ENCODE measurements at places on chromosomes 6 and 20. TPM values are rescaled to one million over a fixed set of nuclear protein-coding genes. Genes with fewer than 3 reads are reported as not detected.

The ITCH gene
- 83.2 TPM for total RNA-seq

The CCR6 gene
- not detected for total RNA-seq

The TRIM10 gene
- total RNA-seq = not detected

The FAM209B gene
- total RNA-seq = not detected

The CLPSL1 gene
- not detected for total RNA-seq

The MAFB gene
- total RNA-seq = under 0.01 TPM

The GPR63 gene
- 1.4 TPM for total RNA-seq

The NKX2-2 gene
- not detected for total RNA-seq

The RAET1L gene
- not detected for total RNA-seq

The TCP11 gene
- total RNA-seq = not detected

The BHLHE23 gene
- total RNA-seq = not detected

The GRM1 gene
- total RNA-seq = under 0.01 TPM

The NR2E1 gene
- not detected for total RNA-seq

The NOX3 gene
- not detected for total RNA-seq

The PSORS1C2 gene
- total RNA-seq = not detected

The FGD2 gene
- total RNA-seq = not detected

The KIF25 gene
- not detected for total RNA-seq

The HLA-DQA2 gene
- not detected for total RNA-seq

The ZNF391 gene
- total RNA-seq = 0.92 TPM

The TMEM170B gene
- total RNA-seq = 2.1 TPM

The EPM2A gene
- total RNA-seq = 8.5 TPM

The QKI gene
- 79.8 TPM for total RNA-seq

The CRISP2 gene
- not detected for total RNA-seq

The PREX1 gene
- total RNA-seq = 13.1 TPM

The B3GAT2 gene
- not detected for total RNA-seq

The AARS2 gene
- total RNA-seq = 9.2 TPM

The CPXM1 gene
- 0.71 TPM for total RNA-seq

The PAK5 gene
- total RNA-seq = not detected

The CPNE5 gene
- total RNA-seq = 0.55 TPM

The FERMT1 gene
- 2.8 TPM for total RNA-seq

The KCNK17 gene
- not detected for total RNA-seq

The CRIP3 gene
- total RNA-seq = not detected

The OR2H1 gene
- 0.14 TPM for total RNA-seq

The CCM2L gene
- not detected for total RNA-seq

The CLDN20 gene
- total RNA-seq = not detected

The MYBL2 gene
- 0.71 TPM for total RNA-seq

The FAM210B gene
- total RNA-seq = 46.1 TPM

The TTLL9 gene
- under 0.01 TPM for total RNA-seq

The THBD gene
- 1.2 TPM for total RNA-seq

The SLX4IP gene
- total RNA-seq = 3.8 TPM

The SAMD5 gene
- total RNA-seq = 0.43 TPM

The SPATS1 gene
- not detected for total RNA-seq

The OPN5 gene
- total RNA-seq = not detected

The INSM1 gene
- not detected for total RNA-seq

The C4B gene
- total RNA-seq = 9.3 TPM

The SIM1 gene
- total RNA-seq = not detected

The KCNQ5 gene
- total RNA-seq = 1.7 TPM

The PRL gene
- not detected for total RNA-seq
